ENCODE measurements at places on chromosomes 11 and 22.

- DNase-seq: no peak
Measured at GRCh38 chr22:30158744-30159500, 78.7 kb downstream of the HORMAD2 start.

GRCh38 chr11:120040151-120040840 lies 97.6 kb downstream of the TRIM29 start:
- DNase-seq: no peak

GRCh38 chr11:20397281-20397680 lies 9.8 kb downstream of the PRMT3 start:
- peak; percentile 70 for DNase-seq

GRCh38 chr11:5277807-5278382 lies 8.2 kb upstream of the HBE1 start:
- no peak for DNase-seq

- no peak for DNase-seq
Measured at GRCh38 chr11:6911948-6912347, 8.9 kb upstream of the OR2D3 start.

- no peak for DNase-seq
Measured at GRCh38 chr11:132590554-132590953, 941.7 kb downstream of the OPCML start.

DNA sequence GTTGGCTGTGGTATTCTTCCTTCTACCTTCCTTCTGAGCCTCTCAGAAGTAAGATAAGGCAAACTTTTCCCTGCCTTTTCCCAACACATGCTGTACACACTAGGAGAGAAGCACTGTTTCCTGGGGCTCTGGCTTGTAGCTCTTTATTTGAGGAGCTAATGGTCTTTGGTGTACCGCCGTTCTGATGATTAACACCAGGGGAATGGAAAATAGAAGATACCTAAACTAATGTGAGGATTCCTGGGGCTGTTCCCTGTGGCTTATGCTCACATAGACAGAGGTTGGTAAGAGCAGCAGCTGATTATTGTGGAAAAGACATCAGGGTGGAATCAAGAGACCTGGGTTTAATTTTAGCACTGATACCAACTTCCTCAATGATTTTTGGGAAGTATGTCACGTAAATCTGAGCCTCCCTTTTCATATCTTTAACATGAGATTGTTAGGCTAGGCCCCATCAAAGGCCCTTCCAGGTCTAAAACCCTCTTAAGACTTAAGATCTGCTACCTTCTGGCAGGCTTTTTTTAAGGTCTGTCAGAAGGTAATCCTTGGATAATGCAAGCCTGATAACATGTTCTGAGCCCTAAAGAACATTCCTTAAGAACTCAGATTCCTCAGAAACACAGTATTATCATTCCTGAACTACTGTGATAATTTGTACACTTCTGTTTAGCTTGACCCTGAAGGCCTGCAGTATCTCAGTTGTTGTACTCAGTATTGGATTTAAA lies 24.8 kb upstream of the RCE1 start:
- DNase-seq: peak; percentile 82

GRCh38 chr11:111549869-111550203 lies 9.3 kb downstream of the LAYN start:
- no peak for DNase-seq

DNA sequence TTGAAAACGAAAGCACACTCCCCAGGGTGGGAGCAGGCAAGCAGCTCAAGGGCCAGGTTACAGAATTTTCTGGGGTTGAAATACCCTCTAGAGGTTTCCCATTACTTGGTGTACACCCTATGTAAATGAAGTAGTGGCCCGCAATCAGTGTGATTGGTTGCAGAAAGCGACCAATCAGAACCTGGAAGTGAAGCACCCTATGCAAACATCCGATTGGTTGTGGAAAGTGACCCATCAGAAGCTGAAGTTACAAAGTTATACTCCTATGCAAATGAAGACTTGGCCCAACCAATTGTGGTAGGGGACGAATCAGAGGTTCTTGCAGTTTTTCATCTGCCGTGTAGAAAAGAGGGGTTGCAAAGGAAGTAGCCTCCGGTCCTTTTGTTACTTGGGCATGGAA lies 19.2 kb downstream of the PRR5 start:
- peak; percentile 13 for DNase-seq

DNA sequence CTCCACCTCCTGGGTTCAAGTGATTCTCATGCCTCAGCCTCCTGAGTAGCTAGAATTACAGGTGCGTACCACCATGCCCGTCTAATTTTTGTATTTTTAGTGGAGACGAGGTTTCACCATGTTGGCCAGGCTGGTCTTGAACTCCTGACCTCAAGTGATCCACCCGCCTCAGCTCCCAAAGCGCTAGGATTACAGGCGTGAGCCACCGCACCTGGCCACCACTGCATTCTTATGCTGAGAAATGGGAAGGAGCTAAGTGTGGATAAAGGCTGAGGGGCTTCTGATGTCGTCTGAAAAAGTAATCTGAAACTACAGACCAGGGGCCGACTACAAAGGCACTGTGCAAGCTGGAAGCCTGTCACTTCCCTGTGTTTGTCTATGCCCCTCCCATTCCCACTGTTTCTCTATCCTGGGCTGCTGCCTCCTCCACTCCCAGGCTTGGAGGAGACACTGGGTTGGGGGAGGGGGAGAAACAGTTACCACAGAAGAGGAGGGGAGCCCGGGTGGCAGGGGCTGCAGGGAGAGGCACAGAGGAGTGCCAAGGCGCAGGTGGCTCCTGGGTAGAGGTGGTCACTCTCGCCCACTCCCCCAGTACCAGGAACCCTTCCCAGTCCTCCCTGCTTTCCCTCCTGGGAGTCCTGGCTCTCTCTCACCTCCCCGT lies 2.9 kb upstream of the MTA2 start:
- DNase-seq: peak; percentile 39

DNA sequence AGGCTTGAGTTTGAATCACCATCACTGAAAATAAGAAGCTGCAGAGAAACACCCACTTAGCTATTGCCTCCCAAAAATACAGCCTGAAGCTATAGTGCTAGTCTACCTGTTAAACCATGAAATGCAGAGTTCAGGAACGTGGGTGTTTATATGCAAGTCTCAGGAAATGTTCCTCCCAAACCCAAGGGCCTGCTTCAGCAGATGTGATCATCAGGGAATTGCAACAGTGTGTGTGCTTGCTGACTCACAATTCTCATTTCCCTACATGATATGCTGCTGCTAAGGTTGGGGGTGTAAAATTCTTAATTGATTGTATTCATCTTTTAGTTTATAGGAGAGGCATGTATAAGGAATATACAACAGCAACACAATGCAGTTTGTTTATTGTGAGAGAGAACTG lies 49.6 kb downstream of the NUP98 start:
- DNase-seq: no peak

GRCh38 chr11:33040033-33040861 lies 875 bp downstream of the TCP11L1 start:
- peak; percentile 48 for DNase-seq

GRCh38 chr11:11476971-11477645 lies 124.1 kb upstream of the CSNK2A3 start:
- DNase-seq: no peak

- no peak for DNase-seq
Measured at GRCh38 chr11:67486481-67487195, 3.8 kb downstream of the AIP start.

DNA sequence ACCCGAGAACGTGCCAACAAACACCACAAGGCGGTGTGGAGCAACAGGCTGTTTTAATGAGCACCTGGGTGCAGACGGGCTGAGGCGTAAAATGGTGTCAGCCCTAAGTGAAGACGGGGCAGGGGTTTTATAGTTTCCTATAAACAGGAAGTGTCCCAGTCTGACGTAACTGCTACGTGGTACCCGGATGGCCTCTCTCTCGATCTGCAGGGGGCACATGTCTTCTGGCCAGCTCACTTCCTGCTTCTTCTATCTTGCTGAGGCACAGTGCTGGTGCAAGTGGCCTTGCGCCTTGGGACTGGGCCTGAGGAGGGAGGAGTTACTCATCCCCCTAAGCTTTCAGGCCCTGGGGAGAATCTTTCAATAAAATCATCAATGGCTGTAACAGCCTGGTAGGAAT lies 20.9 kb downstream of the OOSP3 start:
- DNase-seq: peak; percentile 0

GRCh38 chr11:113521737-113522517 lies 46.7 kb upstream of the DRD2 start:
- DNase-seq: no peak

DNA sequence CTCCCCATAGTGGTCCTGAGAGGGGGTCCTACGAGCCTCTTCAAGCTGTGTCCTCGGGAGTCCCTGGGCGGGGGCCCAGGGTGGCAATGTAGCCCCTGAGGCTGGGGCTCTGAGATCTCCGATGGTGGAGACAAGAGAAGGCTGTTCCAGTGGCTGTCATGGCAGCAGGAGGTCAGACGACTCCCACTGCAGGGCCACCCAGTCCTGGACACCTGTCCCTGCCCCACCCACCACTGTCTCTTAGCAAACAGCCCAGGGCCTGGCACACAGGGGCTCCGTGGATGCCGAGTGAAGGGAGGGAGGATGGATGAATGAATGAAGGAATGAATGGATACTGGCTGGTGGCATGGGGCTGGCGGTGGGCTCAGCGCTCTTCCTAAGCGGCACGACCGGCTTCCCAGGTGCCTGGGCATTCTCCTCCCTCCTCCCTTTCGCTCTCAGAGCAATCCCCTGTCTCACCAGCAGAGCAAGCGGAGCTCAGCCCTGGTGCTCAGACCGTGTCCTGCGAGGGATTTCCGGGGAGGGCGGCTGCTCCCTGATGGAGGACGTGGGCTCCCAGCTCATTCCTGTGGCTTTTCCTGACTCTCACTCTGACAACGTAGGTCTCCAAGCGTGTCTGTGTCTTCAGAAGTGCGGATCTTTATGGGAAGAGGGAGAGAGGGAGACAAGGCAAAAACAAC lies 1272.6 kb downstream of the BRD1 start:
- DNase-seq: peak; percentile 2

GRCh38 chr22:24271386-24271854 lies 789 bp downstream of the SPECC1L start:
- DNase-seq: peak; percentile 74

DNA sequence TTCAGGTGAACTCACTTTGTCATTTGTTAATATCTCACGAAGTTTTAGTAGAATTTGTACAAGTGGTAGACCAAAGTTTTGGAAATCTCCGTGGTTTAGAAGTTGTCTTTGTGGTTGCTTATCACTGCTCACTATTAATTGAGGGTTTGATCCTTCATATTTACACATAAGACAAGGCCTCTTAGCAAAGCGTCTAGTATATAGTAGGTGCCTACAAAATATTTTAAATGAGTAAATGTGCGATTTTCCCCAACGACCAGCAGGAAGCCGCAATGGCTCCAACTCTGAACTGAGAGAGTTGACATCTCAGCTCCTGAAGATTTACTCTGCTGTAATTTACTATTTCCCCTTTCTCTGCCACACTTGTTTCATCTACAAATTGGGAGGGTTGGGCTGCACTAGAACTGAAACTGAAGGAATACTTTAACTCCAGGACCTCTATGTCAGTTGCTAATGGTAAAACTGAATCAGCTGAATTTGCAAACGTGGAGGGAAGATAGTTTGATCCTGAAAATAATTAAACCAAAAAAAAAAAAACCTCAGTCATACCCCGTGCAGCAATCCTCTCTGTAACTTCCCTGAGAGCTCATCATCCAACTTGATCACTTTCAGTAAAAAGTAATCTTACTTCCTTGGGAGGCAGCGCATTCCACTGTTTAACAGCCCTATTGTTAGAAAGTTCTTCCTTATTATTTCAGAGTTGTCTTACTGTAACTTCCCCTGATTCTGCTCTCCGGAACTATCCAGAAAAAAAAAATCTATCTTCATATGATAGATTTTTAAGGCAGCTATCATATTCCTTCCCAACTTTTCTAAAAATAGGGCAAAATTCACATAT lies 1.3 kb upstream of the SBF2 start:
- DNase-seq: no peak

GRCh38 chr11:45187375-45187774 lies 40.9 kb downstream of the PRDM11 start:
- no peak for DNase-seq

- DNase-seq: no peak
Measured at GRCh38 chr22:46002757-46003270, 25.9 kb upstream of the WNT7B start.

- peak; percentile 7 for DNase-seq
Measured at GRCh38 chr11:12813371-12814225, 139.4 kb downstream of the TEAD1 start.

DNA sequence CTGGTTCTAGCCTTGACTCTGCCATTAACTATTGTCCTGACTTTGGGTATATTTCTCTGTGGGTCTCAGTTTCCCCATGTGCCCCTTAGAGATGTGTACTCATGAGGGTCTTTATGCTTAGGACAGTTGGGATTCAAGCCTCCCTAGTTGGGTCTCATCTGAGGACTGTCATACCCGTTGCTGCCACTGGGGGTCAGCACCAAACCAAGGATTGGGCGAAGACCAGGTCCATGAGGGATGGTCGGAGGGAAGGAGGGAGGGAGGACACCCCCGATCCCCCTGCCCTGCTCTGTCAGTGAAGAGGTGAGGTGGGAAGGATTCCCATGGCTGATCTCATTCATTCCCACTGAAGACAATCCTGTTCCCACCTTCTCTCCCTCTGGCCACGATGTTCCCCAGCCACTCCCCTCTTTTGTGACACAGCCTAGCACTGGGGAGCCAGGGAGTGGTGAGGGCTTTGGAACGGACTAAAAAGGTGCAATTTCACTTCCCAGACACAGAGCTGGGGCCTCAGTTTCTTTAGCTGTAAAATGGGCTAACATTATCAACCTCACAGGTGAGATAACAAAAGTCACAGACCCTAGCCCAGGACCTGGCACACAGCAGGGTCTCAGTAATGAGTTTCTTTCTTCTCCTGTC lies 12.4 kb upstream of the KLHL35 start:
- peak; percentile 80 for DNase-seq

GRCh38 chr11:33624083-33624482 lies 76.5 kb downstream of the C11orf91 start:
- peak; percentile 52 for DNase-seq

DNA sequence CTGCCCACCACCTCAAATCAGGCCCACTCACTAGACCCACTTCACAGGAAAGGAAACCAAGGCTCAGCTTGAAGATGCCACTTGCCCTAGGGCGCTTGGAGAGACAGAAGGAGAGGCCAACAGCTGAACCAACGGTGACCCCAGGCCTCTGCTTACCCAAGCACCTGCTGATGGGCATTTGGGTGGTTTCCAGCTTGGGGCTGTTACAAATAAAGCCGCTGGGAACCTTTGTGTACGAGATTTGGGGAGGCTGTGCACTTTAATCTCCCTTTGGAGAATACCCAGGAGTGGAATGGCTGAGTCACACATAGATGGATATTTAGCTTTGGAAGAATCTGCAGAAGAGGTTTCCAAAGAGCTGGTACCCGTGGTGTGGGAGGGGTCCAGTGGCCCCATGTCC lies 50.9 kb upstream of the LINC01488 start:
- DNase-seq: no peak

- DNase-seq: no peak
Measured at GRCh38 chr11:19866521-19866920, 153.9 kb downstream of the NAV2 start.
